ENCODE measurements at places on chromosomes 6 and 20.

- no peak for DNase-seq
Measured at GRCh38 chr20:11394145-11394833, 523.4 kb upstream of the BTBD3 start.

DNA sequence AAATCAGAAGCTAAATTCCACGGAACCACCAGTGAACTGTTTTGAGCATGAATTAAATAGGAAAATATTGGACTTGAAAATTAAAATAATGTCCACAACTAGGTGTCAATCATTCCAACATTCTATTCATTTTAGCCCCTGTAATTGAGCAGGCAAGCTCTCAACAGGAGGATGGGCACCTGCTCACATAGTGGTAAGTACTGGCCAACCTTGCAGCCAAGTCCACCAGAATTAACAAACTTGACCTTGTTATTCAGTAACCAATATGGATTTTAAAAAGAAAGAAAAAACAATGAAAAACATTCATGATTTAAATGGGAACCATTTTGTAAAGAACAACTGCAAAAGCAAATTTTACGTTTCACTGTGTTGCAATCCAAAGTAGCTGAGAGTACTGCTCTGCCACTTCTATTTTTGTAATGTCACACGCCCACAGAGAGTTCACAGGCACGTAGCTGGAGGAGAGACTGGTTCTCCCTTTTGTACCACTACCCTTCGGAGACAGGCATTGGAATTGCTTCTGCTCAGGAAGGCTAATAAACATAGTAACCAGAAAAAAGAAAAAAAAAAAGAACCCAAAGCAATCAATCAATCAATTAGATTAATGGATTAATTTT lies 75.2 kb upstream of the F13A1 start:
- no peak for DNase-seq

GRCh38 chr20:57071954-57072583 lies 194.4 kb downstream of the BMP7 start:
- no peak for DNase-seq

DNA sequence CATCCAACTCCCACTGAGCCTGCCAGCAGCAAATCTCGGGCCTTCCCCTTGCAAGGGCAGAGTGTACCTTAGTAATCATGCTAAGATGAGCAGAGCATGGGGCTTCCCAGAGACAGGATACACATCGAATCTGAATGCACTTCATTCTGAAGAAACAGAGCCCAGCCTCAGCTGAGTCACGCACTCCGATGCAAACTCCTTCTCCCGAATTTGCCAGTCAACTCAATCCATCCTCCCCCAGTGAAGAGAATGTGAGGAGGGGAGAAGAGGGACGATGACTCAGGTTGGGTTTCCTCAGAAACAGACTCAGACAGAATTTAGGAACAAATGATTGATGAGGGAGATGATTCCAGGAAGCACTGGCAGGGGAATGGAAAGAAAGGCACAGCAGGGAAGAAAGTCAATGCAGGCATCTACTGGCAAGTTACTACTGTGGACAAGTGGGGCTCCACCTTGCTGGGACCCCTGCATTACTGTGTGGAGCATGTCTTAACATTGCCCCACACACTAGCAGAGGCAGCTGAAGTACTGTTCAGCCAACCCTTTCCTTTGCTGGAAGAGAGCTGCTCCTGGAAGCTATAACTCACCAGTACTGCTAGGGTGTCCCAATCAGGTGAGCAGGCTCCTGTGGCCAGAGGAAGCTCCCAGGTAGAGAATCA lies 251.6 kb downstream of the ADGB start:
- no peak for DNase-seq

DNA sequence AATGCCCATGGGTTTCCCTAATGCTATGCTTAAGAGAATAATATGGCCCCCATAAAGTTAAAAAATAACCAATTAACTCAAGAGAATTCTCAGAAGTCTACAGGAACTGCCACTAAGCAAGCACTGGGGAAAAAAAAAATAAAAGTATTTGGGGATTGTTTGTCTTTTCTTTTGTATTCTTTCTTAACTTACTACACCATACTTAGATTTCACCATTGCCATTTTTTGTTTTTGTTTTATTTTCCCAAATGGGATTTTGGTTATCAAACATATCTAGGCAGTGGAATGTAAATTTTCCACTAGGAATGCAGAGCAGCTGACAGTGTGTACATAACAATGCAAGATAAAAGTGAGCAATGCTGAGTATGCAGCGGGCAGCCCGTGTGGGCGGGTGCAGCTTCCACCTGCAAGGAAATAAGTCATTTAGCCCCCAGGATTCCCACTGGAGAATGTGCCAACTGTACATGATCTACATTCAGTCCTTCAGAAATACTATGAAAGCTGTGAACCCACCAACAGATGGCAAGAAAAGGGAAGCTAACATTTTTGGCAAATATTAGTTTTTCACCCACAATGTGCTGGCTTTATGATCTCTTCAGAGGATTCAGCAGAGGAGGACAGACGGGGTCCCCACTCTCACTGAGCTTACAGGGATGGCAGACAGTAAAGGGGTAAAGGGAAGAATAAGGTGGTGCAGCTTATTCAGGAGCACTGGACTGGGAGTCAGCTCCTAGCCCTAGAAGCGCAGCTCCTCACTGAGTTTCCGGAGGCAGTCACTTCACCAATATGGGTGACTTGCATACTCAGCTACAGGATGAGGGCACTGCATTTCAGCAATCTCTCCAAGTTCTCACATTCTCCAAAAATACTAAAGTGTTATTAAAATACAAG lies 44.4 kb downstream of the DCDC2 start:
- DNase-seq = peak; percentile 66

DNA sequence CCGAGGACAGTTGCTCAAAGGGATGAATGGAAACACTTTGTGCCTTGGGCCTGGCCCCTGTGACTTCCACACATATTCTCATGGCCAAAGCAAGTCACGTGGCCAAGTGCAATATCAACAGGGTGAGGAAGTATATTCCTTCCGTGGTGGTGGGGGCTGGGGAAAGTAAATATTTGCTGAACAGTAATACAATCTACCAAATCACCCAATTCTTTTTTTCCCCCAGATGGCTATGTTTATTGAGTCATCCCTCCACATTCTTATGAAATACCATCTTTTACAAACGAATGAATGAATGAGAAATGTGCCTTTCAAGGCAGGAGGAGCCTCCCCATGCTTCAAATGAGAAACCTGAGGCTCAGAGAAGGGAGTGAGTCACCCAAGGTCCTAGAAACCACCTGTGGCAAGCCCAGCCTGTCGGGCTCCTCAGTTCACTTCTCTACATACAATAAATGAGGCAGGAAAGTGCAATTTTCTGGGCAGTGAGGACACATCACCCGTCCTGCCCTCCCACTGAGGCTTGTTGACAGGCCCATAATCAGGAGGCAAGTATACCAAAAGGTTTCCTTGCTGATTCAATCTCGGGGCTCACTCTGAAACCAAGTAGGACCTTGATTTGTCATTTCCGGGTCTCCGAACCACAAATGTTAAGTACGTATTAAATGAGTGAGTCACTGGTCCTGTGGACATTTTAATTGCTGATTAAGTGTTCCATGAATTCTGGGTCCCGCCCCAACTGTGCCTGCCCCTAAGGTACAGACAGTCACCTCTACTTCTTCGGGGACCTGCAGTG lies 25.3 kb upstream of the TOP1 start:
- DNase-seq = peak; percentile 29

- DNase-seq = peak; percentile 35
Measured at GRCh38 chr20:16575390-16576140, 2.3 kb upstream of the KIF16B start.

DNA sequence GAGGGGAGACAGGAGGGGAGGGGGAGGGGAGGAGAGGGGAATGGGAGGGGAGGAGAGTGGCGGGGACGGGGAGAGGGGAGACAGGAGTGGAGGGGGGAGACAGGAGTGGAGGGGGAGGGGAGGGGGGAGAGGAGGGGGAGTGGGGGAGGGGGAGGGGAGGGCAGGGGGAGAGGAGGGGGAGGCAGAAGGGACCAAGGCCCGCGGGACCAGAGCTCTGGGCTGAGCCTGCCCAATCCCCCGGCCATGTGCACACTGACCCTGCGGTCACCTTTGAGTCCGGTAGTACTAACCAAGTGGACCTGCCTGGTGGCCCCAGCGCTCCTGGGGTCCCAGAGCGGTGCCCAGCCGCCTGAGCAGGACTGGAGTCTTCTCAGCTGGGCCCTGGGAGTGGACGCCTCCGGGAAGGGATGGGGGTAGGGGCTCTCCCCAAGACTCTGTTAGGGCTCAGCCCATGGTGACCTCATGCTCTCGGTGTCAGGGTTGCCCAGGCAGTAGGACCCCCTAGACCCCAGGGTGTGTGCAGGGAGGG lies 471 bp upstream of the KCNQ2 start:
- DNase-seq = no peak

DNA sequence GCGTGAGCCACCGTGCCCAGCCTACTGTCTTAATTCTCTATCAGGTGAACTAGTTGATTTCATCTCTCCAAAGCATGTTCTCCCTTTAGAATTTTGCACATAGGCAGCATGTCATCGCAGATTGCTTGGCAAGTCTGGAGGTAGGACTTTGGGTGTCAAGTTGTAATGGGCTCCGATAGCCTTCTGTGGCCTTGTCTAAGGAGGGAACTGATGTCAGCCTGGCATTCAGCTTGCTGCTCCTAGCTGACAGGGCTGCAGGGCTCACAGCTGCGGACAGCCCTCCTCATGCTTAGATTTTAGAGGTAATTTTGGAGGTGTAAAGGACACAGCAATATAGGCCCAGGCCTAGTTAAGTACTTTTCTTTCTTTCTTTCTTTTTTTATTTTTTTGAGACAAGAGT lies 11.3 kb downstream of the CHMP4B start:
- DNase-seq = no peak

DNA sequence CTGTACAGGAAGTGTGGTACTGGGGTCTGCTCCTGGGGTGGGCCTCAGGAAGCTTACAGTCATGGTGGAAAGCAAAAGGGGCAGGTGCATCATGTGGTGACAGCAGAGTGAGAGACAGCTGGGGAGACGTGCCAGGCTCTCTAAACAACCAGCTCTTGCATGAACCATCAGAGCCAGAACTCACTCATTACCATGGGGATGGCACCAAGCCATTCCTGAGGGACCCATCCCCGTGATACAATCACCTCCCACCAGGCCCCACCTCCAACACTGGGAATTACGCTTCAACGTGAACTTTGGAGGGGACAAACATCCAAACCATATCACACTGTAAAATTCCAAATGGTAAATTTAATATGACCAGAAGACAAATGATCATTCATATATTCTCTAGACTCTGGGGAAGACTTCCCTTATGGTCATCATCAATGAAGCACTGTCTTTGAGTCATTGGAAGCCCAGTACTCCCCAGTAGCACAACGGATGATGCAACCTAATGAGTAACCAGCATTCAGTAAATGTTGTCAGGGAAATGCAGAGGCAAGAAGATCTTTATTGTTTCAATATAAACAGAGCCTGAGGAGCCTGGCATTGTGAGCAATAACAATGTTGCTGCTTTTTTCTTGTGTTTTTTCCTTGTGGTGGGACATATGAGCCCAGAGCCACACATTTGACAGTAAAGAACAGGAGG lies 48.2 kb upstream of the RALY start:
- DNase-seq = no peak

DNA sequence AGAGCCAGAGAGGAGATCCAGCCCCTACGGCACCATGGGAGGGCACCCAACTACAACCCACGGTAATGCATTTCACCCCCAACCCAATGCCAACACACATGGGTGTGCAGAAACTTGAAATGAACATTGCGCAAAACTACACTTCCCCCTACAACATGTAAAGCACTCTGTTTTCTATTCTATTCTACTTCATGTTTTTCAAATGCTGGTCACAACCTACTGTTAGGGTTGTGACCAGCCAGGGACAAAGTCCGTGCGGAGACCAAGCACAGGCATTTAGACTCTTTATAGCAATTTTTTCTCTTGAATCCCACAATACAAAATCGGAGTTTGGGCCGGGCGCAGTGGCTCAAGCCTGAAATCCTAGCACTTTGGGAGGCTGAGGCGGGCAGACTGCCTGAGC lies 90.6 kb downstream of the MRPL14 start:
- DNase-seq = no peak

GRCh38 chr6:88361298-88361697 lies 195.2 kb upstream of the CNR1 start:
- DNase-seq = no peak

DNA sequence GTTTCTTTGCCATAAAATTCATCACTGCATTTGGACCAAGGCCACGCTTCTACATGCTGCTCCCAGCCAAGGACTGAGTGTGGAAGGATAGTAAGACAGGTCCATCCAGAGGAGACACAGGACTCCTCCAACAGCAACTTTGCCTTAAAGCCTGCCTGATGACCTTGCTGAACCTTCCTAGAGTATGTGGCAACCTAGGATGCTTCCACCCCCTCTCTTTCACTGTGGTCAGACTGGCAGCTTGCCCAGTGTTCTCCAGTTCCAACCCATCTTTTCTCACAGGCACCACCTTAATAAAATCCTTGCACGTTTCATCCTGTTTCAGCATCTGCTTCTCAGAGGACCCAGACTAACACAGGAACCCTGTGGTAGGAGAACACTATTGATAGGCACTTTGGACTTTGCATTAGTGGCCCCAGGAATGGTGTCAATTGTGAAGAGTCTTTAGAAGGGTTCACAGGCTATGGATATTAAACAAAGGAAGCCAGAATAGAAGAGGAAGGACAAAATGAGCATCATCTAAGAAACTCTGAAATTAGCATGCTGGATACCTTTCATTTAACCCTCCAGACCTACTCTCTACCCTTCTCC lies 2.4 kb upstream of the PKHD1 start:
- no peak for DNase-seq

- no peak for DNase-seq
Measured at GRCh38 chr6:37866590-37867507, 47.3 kb downstream of the ZFAND3 start.

GRCh38 chr6:45498591-45498990 lies 120.9 kb upstream of the SUPT3H start:
- DNase-seq = no peak

DNA sequence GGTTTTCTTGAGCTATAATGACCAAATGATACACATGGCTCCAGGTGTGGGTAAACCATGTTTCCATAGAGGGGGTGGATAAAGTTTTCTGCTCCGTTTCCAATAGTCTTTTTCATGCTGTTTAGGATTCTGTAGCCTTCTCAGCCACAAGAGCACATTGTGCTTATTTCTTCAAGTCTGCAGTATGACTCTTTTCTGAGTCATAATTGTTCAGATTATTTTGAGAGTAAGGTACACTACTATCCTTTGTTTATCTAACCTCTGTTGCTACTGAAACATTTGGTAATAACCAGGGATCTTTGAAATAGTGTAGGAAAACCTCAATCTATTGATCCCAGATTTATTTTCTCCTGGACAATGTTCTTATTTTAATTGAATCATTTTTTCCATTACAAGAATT lies 247.9 kb upstream of the BMP2 start:
- DNase-seq = no peak

DNA sequence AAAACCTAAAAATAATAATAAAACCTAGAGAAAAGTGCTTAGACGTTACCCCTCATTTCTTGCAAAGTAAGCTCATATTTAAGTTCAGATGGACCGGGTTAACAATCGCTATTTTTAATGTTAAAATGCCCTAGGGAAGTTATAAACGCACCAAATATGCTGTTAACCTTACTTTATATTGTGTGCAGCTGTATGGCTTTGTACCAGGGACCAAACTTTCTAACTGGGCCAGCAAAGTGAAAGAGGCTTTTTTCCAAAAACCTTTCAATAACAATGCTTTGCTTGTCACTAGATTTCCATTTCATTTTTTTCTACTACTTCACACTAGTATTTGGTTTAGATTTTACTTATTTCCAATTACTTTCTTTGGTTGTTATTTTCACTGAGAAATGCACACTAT lies 248.5 kb downstream of the FOXC1 start:
- DNase-seq = no peak

GRCh38 chr6:167664678-167665660 lies 161.7 kb upstream of the AFDN start:
- DNase-seq = no peak

- DNase-seq = no peak
Measured at GRCh38 chr6:118980063-118980462, 45.1 kb upstream of the MCM9 start.

All from GM23338 (cell line).